HS-5 (cell line): ENCODE measurements at places on chromosomes 5 and 9.
A peak's percentile ranks its signal among the peaks of the same experiment; 100 is the strongest.

DNA sequence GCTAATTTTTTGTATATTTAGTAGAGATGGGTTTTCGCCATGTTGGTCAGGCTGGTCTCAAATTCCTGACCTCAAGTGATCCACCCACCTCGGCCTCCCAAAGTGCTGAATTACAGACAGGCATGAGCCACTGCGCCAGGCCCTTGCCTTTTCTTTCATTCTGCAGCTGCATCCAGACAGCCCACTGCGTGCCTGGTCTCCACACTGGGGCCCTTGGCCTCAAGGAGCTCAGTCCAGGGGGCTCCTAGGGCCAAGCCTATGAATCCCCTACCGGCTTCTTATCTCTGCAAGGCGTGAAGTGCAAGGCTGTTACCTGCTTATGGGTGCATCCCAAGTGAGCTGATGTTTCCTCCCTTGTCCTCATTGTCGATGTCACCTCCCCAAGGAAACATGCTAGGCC, 78.8 kb downstream of the CSNK1A1 start:
- DNase-seq, result no peak

DNA sequence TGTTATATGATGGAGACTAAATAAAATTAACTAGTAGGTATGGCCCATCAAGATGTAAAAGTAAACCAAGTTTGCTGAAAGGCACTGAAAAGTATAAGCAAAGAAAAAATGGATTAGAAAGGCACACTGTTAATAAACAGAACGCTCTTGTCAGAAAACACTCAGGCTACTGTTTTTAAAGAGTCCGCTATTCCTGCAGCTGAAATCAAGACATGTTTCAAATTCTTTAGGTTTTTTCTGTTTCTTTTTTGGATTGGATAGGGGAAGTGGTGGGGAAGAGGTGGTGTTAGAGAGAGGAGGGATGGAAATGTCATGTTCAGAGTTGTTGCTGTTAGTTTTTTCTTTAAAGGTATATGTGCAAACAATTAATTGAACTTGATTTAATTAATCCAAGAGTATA, 17.5 kb downstream of the OSTF1 start:
- DNase-seq, result no peak

DNA sequence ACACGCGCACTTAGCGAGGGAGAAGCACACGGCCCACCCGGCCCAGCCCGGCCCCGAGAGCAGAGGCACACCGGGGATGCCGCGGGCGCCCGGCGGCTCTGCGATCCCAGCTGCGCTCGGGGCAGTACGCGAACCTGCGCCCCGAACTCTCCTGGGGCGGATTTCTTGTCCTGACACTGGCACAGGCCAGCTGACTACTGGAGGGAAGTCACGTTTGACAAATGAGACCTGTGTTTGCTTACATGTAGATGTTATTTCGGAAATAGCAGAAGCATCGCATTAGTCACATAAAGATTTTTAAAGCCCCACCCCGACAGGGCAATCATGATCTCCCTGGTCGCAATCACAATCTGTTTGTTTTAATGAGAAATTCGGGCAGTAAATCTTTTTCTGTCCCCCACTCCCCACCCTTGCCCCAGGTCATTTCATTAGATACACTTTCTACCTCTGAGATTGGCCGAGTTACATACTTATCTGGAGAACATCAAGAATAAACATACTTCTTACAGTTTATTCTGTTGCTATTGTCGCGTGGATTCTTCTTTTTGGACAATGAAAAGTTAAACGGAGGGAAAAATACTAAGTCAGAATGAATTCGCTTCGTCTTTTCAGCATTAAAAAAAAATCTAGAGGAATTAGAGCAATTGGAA, 518.9 kb downstream of the CTNND2 start:
- DNase-seq, result no peak

GRCh38 chr9:13645557-13645956, 366.1 kb upstream of the MPDZ start:
- DNase-seq, result no peak

DNA sequence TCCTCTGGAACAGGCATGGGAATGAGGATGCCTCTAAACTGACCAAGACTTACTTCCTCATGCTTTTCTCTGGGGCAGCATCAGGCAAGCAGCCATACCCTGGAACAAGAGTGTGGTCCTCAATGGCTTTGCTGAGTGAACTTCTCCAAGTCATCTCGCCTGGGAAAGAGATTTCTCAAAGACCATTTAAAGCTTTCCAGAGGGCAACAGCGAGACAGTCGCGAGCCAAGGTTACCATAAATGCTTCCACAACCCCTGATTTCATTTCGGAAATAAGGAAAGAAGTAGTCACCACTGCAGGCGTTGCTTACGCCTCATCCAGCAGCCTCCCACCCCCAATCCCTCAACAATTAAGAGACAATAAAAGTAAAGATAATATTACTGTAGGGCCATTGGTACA, 1.1 kb upstream of the SNCAIP start:
- no peak for DNase-seq

- DNase-seq, result no peak
Observed at GRCh38 chr9:116842658-116843057, 155.6 kb downstream of the TRIM32 start.

DNA sequence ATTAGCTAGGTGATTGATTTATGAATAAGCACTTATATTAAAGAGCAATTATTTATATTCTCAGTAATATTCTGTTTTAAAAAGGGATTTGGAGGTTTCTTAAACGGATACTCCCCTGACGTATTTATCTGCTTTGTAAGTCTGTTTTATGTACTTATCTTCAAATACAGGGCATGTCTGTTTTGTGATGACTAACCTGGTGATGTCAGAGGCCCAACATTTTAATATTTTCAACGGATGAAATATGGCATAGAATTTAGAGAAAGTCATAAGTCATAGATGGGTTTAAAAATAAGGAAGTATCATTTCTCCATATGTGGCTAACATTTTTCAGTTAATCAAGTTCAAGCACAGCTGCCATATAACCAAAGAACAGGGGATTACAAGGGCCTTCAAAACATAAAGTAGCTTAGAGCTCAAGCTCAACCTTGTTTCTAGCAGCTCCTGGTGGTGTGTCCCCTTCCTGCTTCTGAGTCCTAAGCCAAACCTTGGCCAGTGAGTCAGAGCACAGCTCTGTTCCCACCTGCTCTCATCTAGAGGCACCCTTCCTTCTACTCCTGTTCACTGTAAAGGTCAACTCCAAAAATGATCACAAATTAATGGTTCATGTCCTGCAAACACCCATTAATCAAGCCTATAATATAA, 131.4 kb downstream of the OXCT1 start:
- no peak for DNase-seq

GRCh38 chr5:14463629-14464028, 118.0 kb upstream of the OTULINL start:
- peak; percentile 64 for DNase-seq

GRCh38 chr5:177494346-177495195, 2.8 kb downstream of the PDLIM7 start:
- peak; percentile 82 for DNase-seq
